Lung (tissue), 17 donors: ENCODE measurements at places on chromosomes 1 and 21. TPM values are rescaled to one million over a fixed set of nuclear protein-coding genes. Genes with fewer than 3 reads are reported as not detected.
A peak's percentile ranks its signal among the peaks of the same experiment; 100 is the strongest.

CYP4A22 gene
- total RNA-seq = 0.18 TPM

INSRR gene
- total RNA-seq = not detected

LRRC53 gene
- total RNA-seq = not detected

FTCD gene
- 0.26 TPM for total RNA-seq

- DNase-seq = no peak
- no peak overlapping the region for H3K27ac ChIP-seq
These were observed 83.3 kb downstream of the DISP1 start for GRCh38 chr1:222898191-222898527.

DNA sequence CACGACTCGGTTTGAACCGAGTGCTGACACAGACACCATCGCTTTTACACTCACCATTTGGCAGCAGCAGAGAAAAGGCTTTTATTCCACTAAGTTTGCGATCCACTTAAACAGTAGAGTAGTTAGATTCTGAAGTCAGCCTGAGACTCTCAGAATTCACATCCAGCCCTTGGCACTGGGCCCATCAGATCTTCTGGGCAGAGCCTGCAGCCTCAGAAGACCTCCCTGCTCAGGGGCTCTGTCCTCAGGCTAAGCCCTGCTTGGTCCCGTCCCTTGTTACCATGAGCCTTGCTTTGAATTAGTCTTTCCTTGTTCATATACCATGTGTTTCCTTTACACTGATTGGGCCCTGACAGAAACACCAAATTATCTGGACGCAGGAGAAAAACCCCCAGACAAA lies 41.4 kb upstream of the AJAP1 start:
- H3K4me3 ChIP-seq = no peak overlapping the region
- peak; percentile 25 for DNase-seq
- H3K27me3 ChIP-seq = no peaks in the 10 kb centered on the region
- H3K4me1 ChIP-seq = no peaks in the 10 kb centered on the region

DNA sequence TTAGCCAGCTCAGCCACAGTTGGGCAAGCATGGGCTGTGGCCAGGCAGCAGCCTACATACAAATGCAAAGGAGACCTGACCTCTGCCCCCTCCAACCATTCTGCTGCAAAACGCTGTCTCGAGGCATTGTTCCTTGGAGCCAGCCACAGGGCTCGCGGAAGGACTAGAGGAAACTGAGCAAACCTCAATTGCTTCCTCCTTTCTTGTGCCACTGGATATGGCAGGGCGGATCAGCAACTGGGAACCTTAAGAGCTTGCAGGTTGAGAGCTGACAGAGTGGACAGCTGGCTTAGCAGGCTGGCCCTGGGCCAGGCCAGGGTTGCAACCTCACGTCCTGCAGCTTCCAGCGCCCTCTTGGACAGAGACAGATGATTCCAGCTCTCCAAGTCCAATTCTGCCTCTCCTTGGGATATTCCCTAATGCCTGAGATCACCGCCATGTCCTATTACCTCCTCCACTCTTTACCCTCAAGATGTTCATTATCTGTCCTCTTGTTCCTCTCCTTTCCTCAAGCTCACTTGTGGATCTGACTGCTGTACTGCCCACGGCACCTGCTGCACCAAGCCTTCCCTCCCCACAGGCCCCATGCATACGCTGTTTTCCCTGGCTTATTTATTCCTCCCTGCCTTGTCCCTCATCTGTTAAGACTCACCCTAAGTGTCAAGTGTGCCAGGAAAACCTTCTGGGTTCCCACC lies 67.5 kb downstream of the SDC3 start:
- peaks cover 8% of the 10 kb centered on the region for H3K27me3 ChIP-seq
- no peaks in the 10 kb centered on the region for H3K36me3 ChIP-seq
- H3K27ac ChIP-seq = no peak overlapping the region
- H3K4me1 ChIP-seq = no peaks in the 10 kb centered on the region
- DNase-seq = no peak

GRCh38 chr1:59317780-59318179 lies 20.9 kb downstream of the FGGY start:
- no peak overlapping the region for H3K27ac ChIP-seq

- DNase-seq = no peak
- no peaks in the 10 kb centered on the region for H3K36me3 ChIP-seq
- H3K27ac ChIP-seq = no peak overlapping the region
- H3K4me1 ChIP-seq = no peaks in the 10 kb centered on the region
- H3K27me3 ChIP-seq = peaks cover 24% of the 10 kb centered on the region
These were observed 8.2 kb downstream of the KCNA2 start for GRCh38 chr1:110597966-110598365.

- no peaks in the 10 kb centered on the region for H3K27me3 ChIP-seq
- no peak overlapping the region for H3K4me3 ChIP-seq
- no peaks in the 10 kb centered on the region for H3K36me3 ChIP-seq
- H3K27ac ChIP-seq = no peak overlapping the region
- peaks cover 28% of the 10 kb centered on the region for H3K4me1 ChIP-seq
These were observed 6.3 kb upstream of the ERVH48-1 start for GRCh38 chr21:42931560-42932235.

GRCh38 chr1:208115924-208116640 lies 128.1 kb downstream of the PLXNA2 start:
- H3K36me3 ChIP-seq = no peaks in the 10 kb centered on the region
- H3K27ac ChIP-seq = no peak overlapping the region

DNA sequence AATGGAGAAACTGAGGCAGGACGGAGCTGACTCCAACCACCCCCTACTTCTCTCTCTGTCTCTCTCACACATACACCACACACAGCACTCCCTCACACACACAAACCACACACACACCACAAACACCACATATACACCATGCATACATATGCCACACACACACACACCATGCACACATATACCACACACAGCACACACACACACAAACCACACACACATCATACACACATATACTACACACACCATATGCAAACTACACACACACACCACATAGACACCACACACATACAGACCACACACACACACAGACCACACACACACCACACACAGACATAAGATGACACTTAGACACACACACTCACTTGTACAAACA lies 94.3 kb downstream of the RIPK4 start:
- DNase-seq = no peak
- no peaks in the 10 kb centered on the region for H3K36me3 ChIP-seq
- no peak overlapping the region for H3K4me3 ChIP-seq
